ENCODE measurements at places on chromosomes 6 and 20.

DNA sequence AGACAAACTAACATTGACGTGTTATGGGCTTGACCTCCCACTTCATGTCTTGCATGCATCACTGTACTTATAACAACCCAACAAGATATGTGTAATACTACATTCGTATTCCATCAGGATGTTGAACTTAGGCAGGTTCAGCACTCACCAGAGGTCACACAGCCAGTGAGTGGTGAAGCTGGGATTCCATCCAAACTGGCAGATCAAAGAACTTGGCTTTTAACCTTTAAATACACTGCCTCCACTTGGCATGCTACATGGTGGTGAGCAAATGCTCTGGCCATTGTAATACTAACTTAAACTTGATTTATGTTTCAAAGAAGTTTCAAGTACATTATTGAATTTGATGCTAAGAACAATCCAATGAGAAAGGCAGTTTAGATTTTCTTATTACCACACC lies 10.7 kb upstream of the HDDC2 start:
- H3K4me3 ChIP-seq: no peak overlapping the region
- peaks cover 9% of the 10 kb centered on the region for H3K4me1 ChIP-seq
- H3K36me3 ChIP-seq: no peaks in the 10 kb centered on the region
- H3K27me3 ChIP-seq: peaks cover 3% of the 10 kb centered on the region
- H3K27ac ChIP-seq: no peak overlapping the region

DNA sequence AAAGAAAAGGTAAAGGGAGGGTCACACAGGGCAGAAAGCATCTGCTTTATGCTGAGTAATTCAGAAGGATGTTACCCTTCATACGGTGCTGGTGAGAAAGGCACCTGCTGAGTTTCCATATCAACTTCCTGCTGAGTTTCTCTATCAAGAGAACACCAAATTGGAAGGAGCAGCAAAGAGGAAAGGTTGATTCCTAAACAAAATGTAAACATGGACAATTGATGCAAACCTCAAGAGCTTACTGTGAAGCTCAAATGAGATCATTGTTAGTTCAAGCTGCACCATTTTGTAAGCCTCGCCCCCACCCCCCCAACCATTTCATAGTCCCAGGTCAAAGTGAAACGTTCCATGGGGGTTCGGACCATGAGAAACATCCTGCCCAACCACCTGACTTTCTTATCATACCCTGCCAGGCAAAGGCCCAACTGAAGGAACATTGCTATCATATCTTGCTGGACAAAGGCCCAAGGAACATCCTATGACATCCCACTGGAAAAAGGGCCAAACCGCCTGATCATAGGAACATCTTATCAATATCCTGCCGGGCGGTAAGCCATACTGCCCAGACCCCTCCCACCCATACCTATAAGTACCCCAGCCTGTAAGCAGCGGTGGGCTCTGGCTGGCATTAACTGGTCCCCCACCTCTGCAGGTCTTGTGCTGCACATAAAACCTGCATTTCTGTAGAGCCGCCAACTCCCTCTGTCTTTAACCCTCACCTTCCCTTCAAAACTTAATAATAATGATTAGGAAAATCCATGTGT lies 171.6 kb downstream of the UBE3D start:
- no peaks in the 10 kb centered on the region for H3K36me3 ChIP-seq
- H3K4me3 ChIP-seq: no peak overlapping the region
- no peaks in the 10 kb centered on the region for H3K27me3 ChIP-seq
- no peak overlapping the region for H3K27ac ChIP-seq

- H3K27me3 ChIP-seq: no peaks in the 10 kb centered on the region
- H3K36me3 ChIP-seq: no peaks in the 10 kb centered on the region
- no peak overlapping the region for H3K27ac ChIP-seq
Measured at GRCh38 chr6:11172501-11173327, 59.8 kb downstream of the NEDD9 start.

GRCh38 chr20:61588411-61589385 lies 336.6 kb downstream of the CDH4 start:
- H3K36me3 ChIP-seq: peaks cover 13% of the 10 kb centered on the region
- peak overlapping the region; percentile 82 for H3K4me3 ChIP-seq
- peak; percentile 82 for DNase-seq
- H3K27me3 ChIP-seq: peaks cover 2% of the 10 kb centered on the region
- peak overlapping the region; percentile 79 for H3K27ac ChIP-seq
- peaks cover 28% of the 10 kb centered on the region for H3K4me1 ChIP-seq

GRCh38 chr6:20835315-20836010 lies 301.2 kb downstream of the CDKAL1 start:
- H3K36me3 ChIP-seq: no peaks in the 10 kb centered on the region
- no peak for DNase-seq
- no peak overlapping the region for H3K27ac ChIP-seq
- no peak overlapping the region for H3K4me3 ChIP-seq
- H3K4me1 ChIP-seq: peaks cover 4% of the 10 kb centered on the region

GRCh38 chr20:59783641-59784010 lies 149.8 kb downstream of the SYCP2 start:
- no peaks in the 10 kb centered on the region for H3K27me3 ChIP-seq
- H3K27ac ChIP-seq: no peak overlapping the region
- no peak overlapping the region for H3K4me3 ChIP-seq
- no peaks in the 10 kb centered on the region for H3K36me3 ChIP-seq

GRCh38 chr6:100472674-100473073 lies 8.0 kb upstream of the SIM1 start:
- H3K36me3 ChIP-seq: no peaks in the 10 kb centered on the region
- peak overlapping the region; percentile 49 for H3K27ac ChIP-seq
- peak overlapping the region; percentile 35 for H3K4me3 ChIP-seq
- DNase-seq: peak; percentile 81
- H3K27me3 ChIP-seq: peaks cover 1% of the 10 kb centered on the region

- peaks cover 28% of the 10 kb centered on the region for H3K27me3 ChIP-seq
- no peaks in the 10 kb centered on the region for H3K36me3 ChIP-seq
- no peaks in the 10 kb centered on the region for H3K4me1 ChIP-seq
- DNase-seq: no peak
- no peak overlapping the region for H3K4me3 ChIP-seq
Measured at GRCh38 chr6:32665661-32666060, 796 bp downstream of the HLA-DQB1 start.

GRCh38 chr6:152986978-152987377 lies 4.1 kb upstream of the FBXO5 start:
- H3K36me3 ChIP-seq: peaks cover 16% of the 10 kb centered on the region
- H3K4me3 ChIP-seq: no peak overlapping the region
- H3K27ac ChIP-seq: no peak overlapping the region

DNA sequence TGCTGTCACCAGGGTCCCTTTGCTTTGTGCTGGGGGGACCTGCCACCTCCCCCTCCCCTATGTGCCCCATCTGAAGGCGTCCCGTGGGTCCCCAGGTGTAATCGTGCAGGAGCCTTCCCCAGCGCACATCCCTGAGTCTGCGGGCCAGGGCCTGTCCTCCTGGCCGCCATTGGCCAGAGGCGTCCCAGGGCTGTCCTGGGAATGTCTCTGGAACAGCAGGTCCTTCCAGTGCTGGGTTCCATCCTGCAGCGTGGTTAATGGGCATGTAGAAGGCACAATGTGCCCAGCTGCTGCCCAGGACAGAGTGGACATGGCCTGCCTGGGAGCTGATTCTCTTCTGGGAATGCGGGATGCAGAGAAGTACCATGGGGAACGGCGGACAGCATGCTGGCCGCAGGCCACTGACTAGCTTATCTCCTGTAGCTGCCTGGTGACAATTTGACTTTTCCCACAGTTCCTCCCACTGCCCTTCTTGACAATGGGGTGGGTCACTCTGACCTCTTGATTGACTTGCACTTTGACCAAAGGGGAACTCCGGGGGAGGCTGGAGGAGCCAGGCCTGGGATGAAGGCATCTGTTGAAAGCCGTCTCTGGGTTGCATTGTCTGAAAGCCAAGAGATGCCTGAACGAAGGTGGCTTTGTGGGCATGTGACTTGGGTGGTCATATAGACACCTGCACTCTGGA lies 64.0 kb downstream of the CTCFL start:
- H3K4me1 ChIP-seq: no peaks in the 10 kb centered on the region
- H3K4me3 ChIP-seq: no peak overlapping the region
- no peak overlapping the region for H3K27ac ChIP-seq
- H3K36me3 ChIP-seq: no peaks in the 10 kb centered on the region
- peaks cover 47% of the 10 kb centered on the region for H3K27me3 ChIP-seq
- no peak for DNase-seq

GRCh38 chr20:8220716-8221115 lies 88.7 kb downstream of the PLCB1 start:
- peaks cover 1% of the 10 kb centered on the region for H3K27me3 ChIP-seq
- no peak overlapping the region for H3K4me3 ChIP-seq
- no peak overlapping the region for H3K27ac ChIP-seq
- H3K36me3 ChIP-seq: peaks cover 13% of the 10 kb centered on the region
- DNase-seq: no peak

- H3K4me1 ChIP-seq: peaks cover 6% of the 10 kb centered on the region
- DNase-seq: peak; percentile 41
- no peak overlapping the region for H3K27ac ChIP-seq
- H3K4me3 ChIP-seq: no peak overlapping the region
- no peaks in the 10 kb centered on the region for H3K36me3 ChIP-seq
Measured at GRCh38 chr20:9498322-9498721, 16.1 kb upstream of the LAMP5 start.

GRCh38 chr6:39897698-39898097 lies 36.6 kb downstream of the MOCS1 start:
- peaks cover 7% of the 10 kb centered on the region for H3K4me1 ChIP-seq
- H3K36me3 ChIP-seq: no peaks in the 10 kb centered on the region
- peaks cover 6% of the 10 kb centered on the region for H3K27me3 ChIP-seq
- no peak for DNase-seq
- H3K4me3 ChIP-seq: no peak overlapping the region

- H3K4me1 ChIP-seq: peaks cover 29% of the 10 kb centered on the region
- H3K36me3 ChIP-seq: peaks cover 11% of the 10 kb centered on the region
- H3K27ac ChIP-seq: peak overlapping the region; percentile 48
- H3K27me3 ChIP-seq: peaks cover 1% of the 10 kb centered on the region
- DNase-seq: no peak
Measured at GRCh38 chr6:130997061-130997753, 65.8 kb downstream of the EPB41L2 start.

GRCh38 chr6:112415366-112415765 lies 68.2 kb downstream of the RFPL4B start:
- DNase-seq: no peak
- no peak overlapping the region for H3K4me3 ChIP-seq
- no peak overlapping the region for H3K27ac ChIP-seq

DNA sequence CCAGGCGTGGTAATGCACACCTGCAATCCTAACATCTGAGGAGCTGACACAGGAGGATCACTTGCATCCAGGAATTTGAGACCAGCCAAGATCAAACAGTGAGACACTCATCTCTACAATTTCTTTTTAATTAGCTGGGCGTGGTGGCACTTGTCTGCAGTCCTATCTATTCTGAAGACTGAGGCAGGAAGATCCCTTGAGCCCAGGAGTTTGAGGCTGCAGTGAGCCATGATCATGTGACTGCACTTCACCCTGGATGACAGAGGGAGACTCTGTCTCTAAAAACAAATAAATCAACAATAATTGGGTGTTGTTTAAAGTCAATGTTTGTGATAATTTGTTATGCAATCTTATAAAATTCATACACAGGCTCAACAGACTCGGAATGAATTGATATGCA lies 18.0 kb upstream of the HLA-A start:
- no peaks in the 10 kb centered on the region for H3K36me3 ChIP-seq
- H3K4me3 ChIP-seq: no peak overlapping the region
- no peak overlapping the region for H3K27ac ChIP-seq
- peaks cover 14% of the 10 kb centered on the region for H3K27me3 ChIP-seq
- DNase-seq: no peak

DNA sequence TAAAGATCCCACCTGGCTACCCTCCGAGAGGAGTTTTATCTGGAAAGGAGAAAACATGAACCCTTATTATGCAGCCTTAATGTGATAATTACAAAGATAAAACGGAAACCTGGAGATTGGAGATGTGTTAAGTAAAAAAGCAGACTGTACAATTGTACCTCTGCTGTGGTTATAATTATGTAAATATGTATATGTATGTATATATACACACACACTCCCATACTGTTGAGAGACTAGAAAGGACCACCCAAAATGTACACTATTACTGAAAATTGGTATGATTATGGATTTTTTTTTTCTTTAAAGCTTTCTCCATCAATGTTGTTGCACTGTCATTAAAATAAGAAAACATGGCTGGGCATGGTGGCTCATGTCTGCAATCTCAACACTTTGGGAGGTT lies 72.1 kb upstream of the BCLAF1 start:
- H3K4me1 ChIP-seq: no peaks in the 10 kb centered on the region
- H3K36me3 ChIP-seq: no peaks in the 10 kb centered on the region
- H3K27me3 ChIP-seq: peaks cover 15% of the 10 kb centered on the region

DNA sequence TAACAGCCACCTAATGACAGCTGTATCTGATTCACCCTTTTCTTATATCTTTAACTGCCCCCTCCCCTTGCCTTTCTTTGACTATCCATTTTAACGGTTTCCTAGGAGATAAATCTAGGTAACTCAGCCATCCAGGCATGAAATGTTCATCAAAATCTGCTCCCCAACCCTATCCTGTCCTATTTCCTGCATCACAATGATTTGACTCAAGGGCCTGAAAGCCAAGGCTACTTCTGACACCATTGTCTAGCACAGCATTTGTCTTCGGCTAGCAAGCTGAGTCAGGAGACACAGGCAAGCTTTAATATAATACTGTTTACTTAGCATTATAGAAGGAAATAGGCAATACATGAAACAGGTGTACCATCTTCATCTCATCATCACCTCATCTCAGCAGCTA lies 31.6 kb upstream of the MANEA start:
- H3K27me3 ChIP-seq: peaks cover 4% of the 10 kb centered on the region
- no peak overlapping the region for H3K27ac ChIP-seq
- no peaks in the 10 kb centered on the region for H3K4me1 ChIP-seq
- no peak overlapping the region for H3K4me3 ChIP-seq

DNA sequence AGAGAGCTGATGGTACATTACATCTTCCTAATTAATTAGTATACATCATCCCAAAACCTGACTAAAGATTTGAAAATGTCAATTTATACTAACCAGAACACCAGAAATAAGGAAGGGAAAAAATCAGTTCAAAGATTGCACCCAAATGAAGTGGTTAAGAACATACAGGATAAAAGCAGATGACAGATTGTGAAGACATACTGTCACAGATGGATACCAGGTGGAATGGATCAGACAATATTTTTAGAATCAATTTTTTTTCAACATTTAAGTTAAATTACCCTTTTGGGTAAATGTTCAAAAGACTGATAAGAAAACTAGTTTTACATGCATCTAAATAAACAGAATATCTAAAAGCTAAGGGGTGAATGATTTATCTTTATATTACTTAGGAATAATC lies 47.6 kb downstream of the EPHA7 start:
- H3K27ac ChIP-seq: no peak overlapping the region
- no peak for DNase-seq
- H3K36me3 ChIP-seq: no peaks in the 10 kb centered on the region
- no peaks in the 10 kb centered on the region for H3K4me1 ChIP-seq

GRCh38 chr20:8394308-8394945 lies 262.4 kb downstream of the PLCB1 start:
- H3K27ac ChIP-seq: no peak overlapping the region
- H3K27me3 ChIP-seq: no peaks in the 10 kb centered on the region
- H3K36me3 ChIP-seq: no peaks in the 10 kb centered on the region
- H3K4me1 ChIP-seq: peaks cover 16% of the 10 kb centered on the region

DNA sequence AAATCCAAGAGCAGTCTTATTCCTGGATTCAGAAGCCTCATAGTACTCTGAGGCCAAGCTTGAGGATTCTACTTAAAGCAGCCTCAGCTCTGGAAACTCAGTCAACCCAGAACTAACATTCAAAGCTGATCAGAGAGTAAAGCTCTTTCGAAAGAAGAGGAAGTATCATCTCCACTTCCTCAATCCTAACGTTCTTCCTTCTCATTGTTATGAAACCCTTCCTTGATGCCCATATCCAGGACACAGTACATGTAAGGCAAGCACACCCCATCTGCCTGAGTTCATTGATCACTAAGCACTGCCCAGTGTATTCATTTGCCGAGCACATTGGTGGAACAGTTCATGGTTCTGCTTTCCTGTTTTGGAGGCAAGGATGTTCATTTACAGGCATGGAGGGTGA lies at the start of gene IPCEF1:
TSS of gene IPCEF1 (minus strand) at position 114 of the 400 bp plus-strand sequence. CDS start 90,856 bp downstream, outside the sequence.
- DNase-seq: no peak
- no peak within 1 kb of the TSS for H3K27ac ChIP-seq
- peaks cover 7% of the 10 kb centered on the region for H3K27me3 ChIP-seq
- H3K4me1 ChIP-seq: peaks cover 6% of the 10 kb centered on the region
- no peaks in the 10 kb centered on the region for H3K36me3 ChIP-seq

Data from HFFc6 (cell line).